RWPE1 (cell line): ENCODE measurements at places on chromosomes 2 and 18.

- DNase-seq, result no peak
Measured at GRCh38 chr2:69196327-69197117, 183.5 kb downstream of the ANTXR1 start.

DNA sequence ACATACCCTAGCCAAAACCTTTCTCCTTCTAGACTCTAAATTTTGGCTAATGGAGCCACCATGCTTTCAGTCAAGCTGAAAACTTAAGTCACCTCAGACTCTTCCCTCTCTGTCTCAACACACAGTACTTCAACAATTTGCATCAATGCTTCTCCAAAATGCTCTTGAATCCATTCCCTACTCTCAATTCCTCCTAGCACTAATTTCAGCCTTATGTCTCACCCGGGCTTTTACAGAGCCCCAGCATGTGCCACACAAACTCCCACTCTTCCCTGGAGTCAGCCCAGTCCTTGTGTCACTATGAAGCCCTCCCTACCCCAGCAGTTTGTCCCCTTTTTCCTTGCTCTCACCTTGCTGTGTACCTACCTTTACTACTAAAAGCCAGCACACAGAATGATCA is 38.7 kb downstream of the AAK1 start:
- DNase-seq, result no peak

GRCh38 chr2:12795851-12796250 is 79.1 kb downstream of the TRIB2 start:
- no peak for DNase-seq

GRCh38 chr2:215898363-215898762 is 115.0 kb downstream of the MREG start:
- DNase-seq, result no peak
